ENCODE measurements at places on chromosomes 16 and 17.

GRCh38 chr17:57407287-57408070, 151.2 kb downstream of the MSI2 start:
- no peak for DNase-seq

DNA sequence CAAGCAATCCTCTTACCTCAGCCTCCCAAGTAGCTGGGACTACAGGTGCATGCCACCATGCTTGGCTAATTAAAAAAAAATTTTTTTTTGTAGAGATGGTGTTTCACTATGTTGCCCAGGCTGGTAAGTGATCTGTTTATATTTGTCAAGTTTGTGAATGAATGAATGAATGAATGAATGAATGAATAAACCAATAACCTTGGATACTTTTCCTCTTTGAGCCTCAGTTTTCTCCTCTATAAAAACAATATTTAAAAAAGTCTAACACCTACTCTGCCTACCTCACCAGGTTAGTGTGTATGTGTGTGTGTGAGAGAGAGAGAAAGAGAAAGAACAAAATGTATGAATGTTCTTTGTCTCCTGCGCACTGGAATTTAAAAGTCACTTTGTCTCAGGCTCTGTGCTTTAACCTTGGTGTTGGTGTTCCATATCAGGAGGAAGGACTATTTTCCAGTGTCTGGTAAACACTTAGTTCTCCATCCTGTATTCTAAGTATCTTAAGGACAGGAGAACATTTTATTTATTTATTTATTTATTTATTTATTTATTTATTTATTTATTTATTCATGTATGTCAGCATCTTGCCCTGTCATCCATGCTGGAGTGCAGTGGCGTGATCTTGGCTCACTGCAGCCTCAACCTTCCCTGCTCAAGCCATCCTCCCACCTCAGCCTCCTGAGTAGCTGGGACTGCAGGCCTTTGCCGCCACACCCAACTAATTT, 27.1 kb downstream of the CHD9 start:
- DNase-seq, result no peak

DNA sequence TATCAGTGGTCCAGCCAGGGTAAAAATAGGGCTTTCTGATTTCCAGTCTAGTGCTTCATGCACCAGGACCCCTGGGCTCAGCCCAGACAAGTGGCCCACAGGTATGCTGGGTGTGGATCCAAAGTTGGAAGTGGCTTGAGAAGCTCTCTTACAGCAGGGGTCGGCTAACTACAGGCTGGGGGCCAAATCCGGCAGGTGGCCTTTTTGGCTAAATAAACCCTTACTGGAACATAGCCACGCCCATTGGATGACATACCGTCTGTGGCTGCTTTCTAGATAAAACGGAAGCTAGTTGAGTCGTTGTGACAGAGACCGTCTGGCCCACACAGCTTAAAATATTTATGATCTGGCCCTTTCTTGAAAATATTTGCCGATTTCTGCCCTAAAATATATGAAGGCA, 119.0 kb upstream of the CDC42EP4 start:
- DNase-seq, result no peak

DNA sequence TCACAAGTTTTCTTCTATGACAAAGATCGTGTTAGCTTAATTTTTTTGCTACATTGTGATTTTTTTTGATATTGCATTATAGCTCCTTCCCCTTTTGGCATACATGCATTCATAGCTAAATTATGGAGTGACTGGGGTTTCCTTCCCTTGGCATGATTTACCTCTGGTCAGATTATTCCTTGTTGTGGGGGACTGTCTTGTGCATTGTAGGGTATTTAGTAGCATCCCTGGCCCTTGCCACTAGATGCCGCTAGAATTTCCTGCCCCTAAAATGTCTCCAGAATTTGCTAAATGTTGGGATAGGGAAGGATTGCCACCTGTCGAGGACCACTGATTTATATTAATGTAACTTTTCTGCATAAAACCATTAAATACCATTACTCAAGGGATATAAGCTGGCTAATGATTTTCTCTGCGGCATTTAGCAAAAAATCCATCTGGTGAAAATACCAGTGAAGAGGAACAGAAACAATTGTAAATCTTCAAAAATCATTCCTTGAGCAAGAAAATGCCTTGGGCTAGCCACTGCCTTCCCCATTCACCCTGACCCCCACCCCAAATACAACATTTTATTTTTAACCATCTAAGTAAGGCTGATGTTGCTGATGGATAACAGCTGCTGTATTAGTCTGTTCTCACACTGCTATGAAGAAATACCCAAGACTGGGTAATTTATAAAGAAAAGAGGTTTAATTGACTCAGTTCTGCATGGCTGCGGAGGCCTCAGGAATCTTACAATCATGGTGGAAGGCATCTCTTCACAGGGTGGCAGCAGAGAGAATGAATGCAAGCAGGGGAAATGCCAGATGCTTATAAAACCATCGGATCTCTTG, 195.2 kb downstream of the MAP2K6 start:
- no peak for DNase-seq

DNA sequence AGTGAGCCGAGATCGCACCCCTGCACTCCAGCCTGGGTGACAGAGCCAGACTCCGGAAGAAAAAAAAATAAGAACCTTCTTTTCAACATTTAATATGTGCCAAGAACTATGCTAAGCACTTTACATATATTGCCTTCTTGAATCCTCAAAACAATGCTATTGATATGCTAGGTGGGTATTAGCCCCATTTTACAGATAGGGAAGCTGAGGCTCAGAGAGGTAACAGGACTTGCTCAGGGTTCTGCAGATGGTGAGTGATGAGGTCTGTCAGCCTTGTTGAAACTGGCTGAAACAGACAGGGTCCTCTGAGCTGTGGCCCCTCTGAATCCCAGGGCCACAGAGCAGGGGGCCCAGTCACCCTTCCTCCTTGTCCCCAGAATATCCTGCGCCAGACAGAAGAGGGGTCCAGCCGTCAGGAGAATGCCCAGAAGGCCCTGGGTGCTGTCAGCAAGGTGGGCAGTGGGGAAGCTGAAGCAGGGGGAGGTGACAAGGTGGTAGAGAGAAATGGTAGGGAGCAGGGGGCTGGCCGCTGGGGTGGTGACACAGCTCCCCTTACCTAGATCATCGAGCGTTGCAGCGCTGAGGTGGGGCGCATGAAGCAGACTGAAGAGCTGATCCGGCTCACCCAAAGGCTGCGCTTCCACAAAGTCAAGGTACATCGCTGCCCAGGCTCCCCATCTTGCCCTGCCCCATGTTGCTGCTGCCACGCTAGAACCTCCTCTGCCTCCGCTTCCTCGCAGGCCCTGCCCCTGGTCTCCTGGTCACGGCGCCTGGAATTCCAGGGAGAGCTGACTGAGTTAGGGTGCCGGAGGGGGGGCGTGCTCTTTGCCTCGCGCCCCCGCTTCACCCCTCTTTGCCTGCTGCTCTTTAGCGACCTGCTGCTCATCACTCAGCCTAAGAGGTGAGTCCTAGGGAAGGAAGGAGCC, 8.2 kb downstream of the ARHGEF15 start:
- DNase-seq, result no peak

GRCh38 chr16:4614571-4615383, at the start of gene UBALD1:
Gene UBALD1, minus strand, starts transcription at chr16:4614888. Its CDS starts 91 bp downstream, at chr16:4614797.
- peak; percentile 61 for DNase-seq

Measured in NCI-H1417 treated with DMSO at 0.1 percent for 48 hours (cell line).